ENCODE measurements at places on chromosomes 1 and 21.

DNA sequence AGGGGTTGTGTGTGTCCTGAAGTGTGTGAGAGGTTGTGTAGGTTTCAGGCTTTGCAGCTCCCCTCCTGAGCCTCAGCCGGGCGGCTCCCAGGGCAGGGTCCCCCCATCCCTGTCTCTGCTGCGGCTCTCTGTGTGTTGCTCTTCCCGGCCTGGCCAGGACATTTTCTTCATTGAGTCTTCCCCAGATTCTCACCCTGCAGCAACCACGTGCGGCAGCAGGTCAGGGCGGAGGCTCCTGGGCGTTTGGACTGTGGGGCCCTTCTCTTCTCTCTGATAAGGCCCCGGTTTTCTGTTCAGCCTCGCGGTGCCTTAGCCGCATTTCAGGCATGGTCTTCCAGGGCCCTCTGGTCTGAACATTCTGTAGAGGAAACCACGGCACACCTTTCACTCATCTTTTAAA, 1.8 kb upstream of the TCP10L start:
- DNase-seq = no peak

GRCh38 chr1:234212764-234213657, 160.2 kb upstream of the COA6 start:
- no peak for DNase-seq

GRCh38 chr1:173682184-173682583, 12.5 kb upstream of the ANKRD45 start:
- DNase-seq = no peak

- DNase-seq = no peak
Measured at GRCh38 chr1:208006258-208006920, 95.5 kb upstream of the CD34 start.

DNA sequence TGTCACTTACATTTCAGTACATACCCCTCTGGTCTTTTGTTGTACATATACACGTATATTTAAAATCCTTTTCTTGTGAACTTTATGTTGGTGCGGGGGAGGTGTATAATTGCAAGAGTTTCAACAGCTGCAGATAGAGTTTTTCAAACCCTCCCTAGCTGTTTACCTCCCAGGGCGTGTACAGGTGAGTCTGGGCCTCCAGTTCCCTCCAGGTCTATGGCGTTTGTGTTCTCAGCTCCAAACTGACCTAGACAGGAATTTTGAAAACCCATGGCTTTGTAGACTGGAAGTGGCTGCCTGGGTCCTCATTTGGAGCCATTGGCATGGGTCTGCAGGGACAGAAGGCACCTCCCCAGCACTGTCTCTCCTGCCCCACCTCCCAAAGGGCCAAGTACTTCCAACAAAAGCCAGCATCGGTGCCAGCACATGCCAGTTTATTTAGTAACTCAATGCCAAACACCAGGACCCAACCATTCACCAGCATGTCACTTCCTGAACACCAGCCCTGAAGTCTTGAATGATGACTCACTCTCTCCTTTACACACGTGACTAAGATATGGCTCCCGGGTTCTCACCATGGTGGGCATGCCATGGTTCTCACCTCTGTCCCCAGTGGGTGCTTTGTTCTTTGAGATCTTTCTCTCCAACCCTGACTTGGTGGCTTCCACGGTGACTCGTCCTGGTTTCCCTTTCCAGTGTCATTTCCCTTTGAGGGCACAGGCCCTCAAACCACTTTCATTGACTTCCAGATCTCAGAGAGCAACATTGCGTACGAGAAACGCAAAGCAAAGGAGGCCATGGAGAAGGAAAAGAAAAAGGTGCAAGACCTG, 57.3 kb upstream of the EFHD2 start:
- no peak for DNase-seq

- peak; percentile 53 for DNase-seq
Measured at GRCh38 chr1:159076438-159077119, at the start of gene AIM2. Gene AIM2, minus strand, starts transcription at chr1:159076766. Its CDS starts 3,267 bp downstream, at chr1:159073499.
